ENCODE measurements at places on chromosomes 12 and 14.

DNA sequence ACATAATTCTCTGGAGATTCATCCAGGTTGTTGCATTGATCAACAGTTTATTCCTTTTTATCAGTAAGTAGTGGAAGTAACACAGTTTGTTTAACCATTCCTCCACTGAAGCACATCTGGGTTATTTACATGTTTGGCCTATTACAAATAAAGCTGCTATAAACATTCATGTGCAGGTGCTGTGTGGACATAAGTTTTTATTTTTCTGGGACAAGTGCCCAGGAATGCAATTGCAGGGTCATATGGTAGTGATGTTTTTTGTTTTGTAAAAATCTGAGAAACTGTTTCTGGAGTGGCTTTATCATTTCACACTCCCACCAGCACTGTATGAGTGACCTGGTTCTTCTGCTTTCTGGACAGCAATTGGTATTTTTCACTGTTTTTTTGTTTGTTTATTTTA is 505.4 kb downstream of the CCER1 start:
- DNase-seq: no peak

GRCh38 chr12:447141-447540 is 12.6 kb upstream of the B4GALNT3 start:
- no peak for DNase-seq

DNA sequence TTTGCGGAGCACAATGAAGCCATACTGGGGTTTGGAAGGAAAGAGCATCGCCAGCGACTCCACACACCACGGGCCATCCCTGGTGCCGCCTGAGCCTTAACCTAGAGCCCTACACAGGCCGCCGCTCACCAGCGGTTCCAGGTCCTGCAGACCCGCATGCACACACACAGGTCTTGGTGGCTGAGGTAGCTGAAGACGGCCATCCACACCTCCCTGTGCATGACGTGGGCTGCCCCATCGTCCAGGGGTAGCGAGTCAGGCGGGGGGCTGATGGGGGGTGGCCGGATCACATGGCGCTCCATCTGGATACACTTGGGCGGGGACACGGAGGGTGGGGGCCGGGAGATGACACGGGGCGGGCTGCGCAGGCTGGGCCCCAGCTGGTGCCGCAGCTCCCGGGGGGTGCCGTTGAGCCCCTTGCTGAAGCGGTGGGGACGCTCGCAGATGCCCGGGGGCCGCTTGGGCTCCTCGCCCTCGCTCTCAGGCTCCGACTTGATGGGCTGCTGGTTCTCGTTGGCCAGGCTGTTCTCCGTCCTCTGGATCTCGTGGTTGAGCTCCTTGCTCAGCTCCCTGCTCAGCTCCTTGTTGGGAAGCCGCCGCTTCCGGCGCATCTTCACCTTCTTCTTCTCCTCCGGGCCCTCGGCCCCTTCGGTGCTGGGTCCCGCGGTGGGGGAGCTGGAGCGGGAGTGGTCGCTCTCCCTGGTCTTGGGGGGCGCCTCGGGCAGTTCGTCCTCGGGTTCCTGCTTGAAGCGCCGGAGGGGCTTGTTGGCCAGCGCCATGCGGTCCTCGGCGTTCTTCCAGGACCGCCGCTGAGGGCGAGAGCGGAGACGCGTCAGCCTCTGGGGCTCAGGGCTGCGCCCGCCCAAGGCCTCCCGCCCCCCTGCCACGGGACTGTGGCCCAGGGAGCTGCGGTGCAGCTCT is 42.4 kb downstream of the RNF34 start:
- DNase-seq: no peak

DNA sequence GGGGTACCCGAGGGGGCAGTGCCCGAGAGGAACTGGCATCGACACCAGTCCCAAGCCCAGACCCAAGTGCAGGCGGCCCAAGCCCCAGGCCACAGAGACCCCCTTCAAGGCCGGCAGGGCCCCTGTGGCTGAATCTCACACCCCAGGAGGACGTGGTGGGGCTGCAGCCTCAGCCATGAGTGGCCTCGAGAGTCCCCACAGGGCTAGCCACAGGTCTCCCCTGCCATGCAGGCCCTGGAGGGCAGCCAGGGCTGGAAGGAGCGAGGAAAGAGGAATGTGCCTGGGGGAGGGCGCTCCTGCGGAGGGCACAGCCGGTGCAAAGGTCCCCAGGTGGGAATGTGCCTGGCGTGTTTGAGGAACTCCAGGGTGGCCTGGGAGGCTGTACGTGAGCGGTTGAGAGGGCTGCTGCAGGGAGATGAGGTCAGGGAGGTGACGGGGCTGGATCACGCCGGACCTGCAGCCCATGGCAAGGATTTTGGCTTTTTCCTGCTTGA is 86.1 kb downstream of the NCOR2 start:
- no peak for DNase-seq

DNA sequence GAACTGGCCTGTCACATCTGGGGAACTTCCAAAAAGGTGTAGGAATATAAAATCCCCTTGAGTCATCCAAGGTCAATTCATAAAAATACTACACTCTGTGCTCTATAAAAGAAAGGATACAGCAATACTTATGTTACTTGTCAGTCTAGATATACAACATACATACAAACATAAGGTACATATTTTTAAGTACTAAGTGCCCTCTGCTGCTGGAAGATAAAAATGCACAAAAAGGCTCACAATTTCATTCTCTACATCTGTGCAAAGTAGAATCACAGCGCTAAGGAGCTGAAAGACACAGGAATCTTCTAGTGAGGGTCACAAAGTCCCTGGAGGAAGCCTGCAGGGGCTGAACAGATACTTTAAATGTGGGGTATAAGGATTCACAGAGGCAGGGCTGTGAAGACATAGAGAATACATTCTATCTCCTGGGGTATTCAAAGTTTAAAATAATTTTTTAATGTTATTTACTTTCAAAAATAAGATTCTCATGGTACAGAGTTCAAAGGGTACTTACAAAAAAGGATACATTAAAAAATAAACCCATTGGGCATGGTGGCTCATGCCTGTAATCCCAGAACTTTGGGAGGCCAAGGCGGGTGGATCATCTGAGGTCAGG is 10.2 kb upstream of the GOLGA5 start:
- peak; percentile 47 for DNase-seq

Data from putamen (tissue), 1 donor.